A549 treated with DMSO at 1 μM for 4 hours (cell line): ENCODE measurements at places on chromosomes 12 and 14. TPM values are rescaled to one million over a fixed set of nuclear protein-coding genes. Genes with fewer than 3 reads are reported as not detected.

The ANO4 gene
- 0.05 to 0.06 TPM (median 0.06 TPM) in 3 of 5 replicates, not detected in the others for total RNA-seq

The SIX1 gene
- 7.3 to 9.8 TPM (median 9.1 TPM) in 5 replicates for total RNA-seq

The HNF1A gene
- total RNA-seq, result 4.4 to 6.4 TPM (median 5.9 TPM) in 5 replicates

The TMEM119 gene
- total RNA-seq, result 0.03 to 0.34 TPM (median 0.14 TPM) in 5 replicates

The PTPRQ gene
- total RNA-seq, result 0.01 to 0.11 TPM (median 0.03 TPM) in 4 of 5 replicates, not detected in the other

The C12orf54 gene
- total RNA-seq, result not detected in 5 replicates

The STAB2 gene
- 0.01 TPM in 2 of 5 replicates, not detected in the others for total RNA-seq

The LRP1-AS gene
- total RNA-seq, result not detected in 5 replicates

The GLT1D1 gene
- total RNA-seq, result not detected in 5 replicates

The LHX5 gene
- 0.02 TPM in 1 of 5 replicates, not detected in the others for total RNA-seq

The KRT8 gene
- total RNA-seq, result 3,152 to 3,514 TPM (median 3,324 TPM) in 5 replicates

The OXA1L gene
- 152 to 169 TPM (median 161 TPM) in 5 replicates for total RNA-seq

The FOXG1 gene
- 0.08 to 0.15 TPM (median 0.09 TPM) in 5 replicates for total RNA-seq

The OR4E2 gene
- total RNA-seq, result not detected in 5 replicates

The PRDM4 gene
- 20.9 to 22.4 TPM (median 21.1 TPM) in 5 replicates for total RNA-seq

The SGPP1 gene
- total RNA-seq, result 13.4 to 21.4 TPM (median 16.9 TPM) in 5 replicates

The GDF3 gene
- total RNA-seq, result not detected in 5 replicates

The AMN gene
- total RNA-seq, result 0.23 to 0.69 TPM (median 0.46 TPM) in 5 replicates

The DACT1 gene
- total RNA-seq, result 0.55 to 1.2 TPM (median 0.77 TPM) in 5 replicates

The GPR65 gene
- not detected in 5 replicates for total RNA-seq

The PMEL gene
- total RNA-seq, result 0.62 to 1.9 TPM (median 1.0 TPM) in 5 replicates

The TC2N gene
- total RNA-seq, result 0.57 to 1.1 TPM (median 0.66 TPM) in 5 replicates

The ERBB3 gene
- 1.2 to 1.8 TPM (median 1.3 TPM) in 5 replicates for total RNA-seq

The PLEKHH1 gene
- total RNA-seq, result 3.6 to 4.6 TPM (median 4.5 TPM) in 5 replicates

The CLEC4C gene
- total RNA-seq, result not detected in 5 replicates

The CCDC177 gene
- 0.02 TPM in 1 of 5 replicates, not detected in the others for total RNA-seq

The RERGL gene
- not detected in 5 replicates for total RNA-seq

The ERGIC2 gene
- 67.8 to 90.4 TPM (median 77.4 TPM) in 5 replicates for total RNA-seq

The FKBP4 gene
- 92.9 to 127 TPM (median 121 TPM) in 5 replicates for total RNA-seq

The SRSF5 gene
- total RNA-seq, result 178 to 394 TPM (median 210 TPM) in 5 replicates

The KLHDC1 gene
- total RNA-seq, result 0.12 to 0.29 TPM (median 0.24 TPM) in 5 replicates

The TULP3 gene
- total RNA-seq, result 18.7 to 22.1 TPM (median 20.3 TPM) in 5 replicates

The HPD gene
- total RNA-seq, result 1.2 to 1.5 TPM (median 1.4 TPM) in 5 replicates
